ENCODE measurements at places on chromosomes 5 and 9.
A peak's percentile ranks its signal among the peaks of the same experiment; 100 is the strongest.

DNA sequence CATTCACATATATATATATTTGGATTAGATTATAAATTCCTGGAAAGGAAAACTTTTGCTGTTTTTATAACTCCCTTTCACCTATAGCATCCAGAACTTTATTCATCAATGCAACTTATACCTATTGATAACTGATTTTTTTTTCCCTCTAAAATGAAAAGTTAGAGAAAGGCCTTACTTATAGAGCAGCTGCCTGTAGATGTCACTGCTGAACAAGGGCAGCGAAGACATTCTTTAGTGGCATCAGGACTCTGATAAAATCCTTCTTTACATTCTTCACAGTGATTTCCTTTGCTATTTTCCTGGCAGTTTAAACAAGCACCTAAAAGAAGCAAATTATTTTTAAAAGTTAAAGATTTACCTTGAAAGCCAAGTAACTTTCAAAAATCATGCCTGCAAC lies 32.3 kb upstream of the CDK5RAP2 start:
- DNase-seq: no peak

DNA sequence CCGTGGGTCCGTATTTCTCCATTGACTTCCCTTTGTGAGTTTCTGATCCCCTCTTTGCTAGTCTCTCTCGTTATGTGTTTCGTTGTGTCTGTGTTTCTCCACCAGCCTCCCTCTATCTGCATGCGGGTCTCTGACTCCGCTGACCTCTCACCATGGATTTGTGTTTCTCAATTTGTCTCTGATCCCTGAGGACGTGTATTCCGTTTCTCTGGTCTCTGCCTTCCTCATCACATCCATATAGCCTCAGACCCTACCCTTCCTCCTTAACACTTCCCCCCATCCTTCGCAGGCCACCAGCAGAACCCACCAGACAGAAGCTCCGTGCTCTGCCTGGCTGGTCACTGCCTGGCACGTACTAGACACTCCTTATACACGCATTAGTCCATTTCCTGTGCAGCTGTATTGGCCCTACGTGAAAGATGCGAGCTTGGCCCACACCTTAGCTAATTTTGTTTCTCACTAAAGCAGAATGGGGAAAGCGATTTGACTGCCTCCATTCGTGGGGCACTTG lies 631 bp downstream of the B4GALT7 start:
- no peak for DNase-seq

GRCh38 chr5:19179571-19179970 lies 808.4 kb downstream of the CDH18 start:
- DNase-seq: no peak

- DNase-seq: no peak
Measured at GRCh38 chr9:133638076-133638475, 1.9 kb downstream of the DBH start.

DNA sequence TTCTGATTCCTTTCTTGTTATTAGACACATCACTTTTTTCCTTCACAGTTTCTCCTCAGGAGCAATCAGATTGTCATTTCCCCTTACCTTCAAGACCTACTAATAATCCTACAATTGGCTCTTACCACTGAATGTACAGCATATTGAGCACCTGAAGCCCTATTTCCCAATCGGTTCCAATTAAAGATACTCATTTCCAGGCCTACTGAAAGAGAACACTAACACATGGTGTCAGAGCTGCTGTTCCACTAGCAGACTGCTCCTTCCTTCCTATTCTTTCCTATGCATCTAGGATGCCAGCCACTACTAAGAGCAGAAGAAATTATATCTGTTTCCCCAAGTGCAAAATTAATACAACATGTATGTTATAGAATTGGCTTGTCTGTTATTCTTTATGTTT lies 34.6 kb downstream of the SKIC3 start:
- DNase-seq: no peak

DNA sequence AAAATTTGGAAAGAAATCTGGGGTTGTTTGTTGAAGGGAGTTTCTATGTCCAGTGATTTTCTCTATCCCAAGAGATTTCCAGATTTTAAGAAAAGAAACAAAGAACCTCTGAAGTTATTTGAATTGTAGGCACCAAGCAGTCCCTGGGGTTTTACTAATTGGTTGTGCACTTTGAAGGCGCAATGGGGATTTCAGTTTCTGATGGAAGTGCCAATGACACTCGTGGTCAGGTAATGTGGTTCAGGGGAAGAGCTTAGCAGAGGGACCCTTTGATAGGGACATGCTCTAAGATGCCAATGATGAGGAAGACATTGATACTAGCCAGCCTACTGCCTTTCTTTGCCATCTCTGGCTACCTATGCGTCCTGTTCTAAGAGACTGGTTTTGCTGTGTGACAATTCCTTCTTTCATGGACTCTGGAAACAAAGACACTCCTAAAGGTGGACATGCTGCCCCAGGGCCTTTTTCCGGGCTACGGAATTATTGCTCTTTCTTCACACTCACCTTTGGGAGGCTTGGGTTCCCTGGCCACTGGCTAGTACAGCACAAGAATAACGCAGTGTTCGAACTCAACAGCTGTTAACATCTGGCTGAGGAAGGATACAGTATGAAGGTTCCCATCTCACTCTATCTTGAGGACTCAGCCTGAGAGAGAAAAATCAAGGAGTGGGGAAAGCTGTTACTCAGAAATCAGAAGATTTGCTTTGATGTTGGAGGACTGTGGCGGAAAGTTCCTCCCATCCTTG lies 6.9 kb upstream of the TRAF1 start:
- no peak for DNase-seq

DNA sequence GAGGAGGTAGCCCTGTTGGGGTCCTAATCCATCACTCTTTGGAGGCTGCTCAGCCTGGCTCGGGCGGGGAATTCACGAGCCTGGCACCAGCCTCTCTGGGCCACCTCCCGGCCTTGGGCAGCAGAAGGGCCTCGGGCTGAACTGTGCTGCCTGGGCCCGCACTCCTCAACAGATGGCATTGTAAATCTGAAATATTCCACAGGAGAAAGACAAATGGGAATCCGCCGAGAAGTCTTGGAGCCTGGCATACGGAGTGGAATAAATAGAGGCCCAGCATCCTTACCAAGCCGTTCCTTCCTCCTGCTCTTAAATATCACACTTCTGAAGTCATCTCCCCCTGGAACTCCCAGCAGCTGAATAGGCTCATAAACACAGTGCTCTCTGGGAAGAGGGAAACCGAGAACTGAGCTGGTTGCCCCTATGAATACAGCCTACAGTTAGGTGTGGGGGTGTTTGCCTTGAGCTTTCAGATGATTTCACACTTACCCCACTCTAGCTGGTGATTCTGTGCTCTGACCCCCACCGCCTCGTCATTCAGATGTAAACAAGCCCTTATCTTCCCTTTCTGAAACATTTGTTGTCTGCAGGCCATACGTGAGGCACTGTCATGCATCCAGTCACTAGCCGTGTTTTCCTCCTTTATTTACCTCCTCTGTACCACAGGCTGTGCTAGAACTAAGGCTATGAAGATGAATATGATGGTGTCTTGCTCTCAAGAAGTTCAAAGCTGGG lies 455.0 kb upstream of the CLINT1 start:
- no peak for DNase-seq

DNA sequence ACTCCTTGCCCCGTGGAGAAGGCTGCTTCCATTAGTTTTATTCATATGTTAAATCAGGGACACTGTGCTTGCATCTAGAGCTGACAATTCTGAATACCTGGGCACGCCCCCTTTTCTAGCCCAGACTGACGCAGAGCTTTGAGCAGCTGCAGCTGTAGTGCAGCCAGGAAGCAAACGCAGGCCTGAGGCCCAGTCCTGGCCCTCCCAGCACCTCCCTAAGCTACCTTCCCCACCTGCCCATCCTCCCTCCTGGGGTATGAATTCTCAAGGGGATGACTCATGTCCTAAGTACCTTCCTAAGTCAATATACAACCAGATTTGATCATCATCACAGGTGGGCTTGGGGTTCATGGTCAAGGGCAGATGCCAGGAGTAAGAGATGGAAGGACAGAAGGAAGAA lies 3.5 kb downstream of the PHF19 start:
- DNase-seq: peak; percentile 27

- DNase-seq: no peak
Measured at GRCh38 chr5:9625286-9625685, 4.9 kb downstream of the TAS2R1 start.
